ENCODE measurements at places on chromosomes 7 and 10. TPM values are rescaled to one million over a fixed set of nuclear protein-coding genes. Genes with fewer than 3 reads are reported as not detected.

GRCh38 chr10:35384265-35384868 lies 48.1 kb downstream of the CCNY start:
- no peak for DNase-seq
- H3K36me3 ChIP-seq: peaks cover 6% of the 10 kb centered on the region
- H3K4me3 ChIP-seq: no peak overlapping the region
- H3K4me1 ChIP-seq: peaks cover 16% of the 10 kb centered on the region

DNA sequence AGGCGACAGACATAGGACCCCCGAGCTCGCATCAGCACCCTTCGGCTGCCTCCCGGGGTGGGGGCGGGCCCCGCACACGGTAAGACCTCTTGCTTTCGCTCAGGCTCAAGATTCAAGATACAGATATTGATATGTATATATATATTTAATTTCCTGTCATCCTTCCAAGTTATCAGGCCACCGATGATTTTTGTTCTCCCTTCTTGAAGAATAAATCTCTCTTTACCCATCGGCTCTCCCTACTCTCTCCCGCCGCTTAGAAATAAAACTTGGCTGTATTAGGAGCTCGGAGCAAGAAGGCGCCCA lies 603 bp downstream of the ADRA2A start:
- H3K4me1 ChIP-seq: peaks cover 8% of the 10 kb centered on the region
- H3K4me3 ChIP-seq: peak overlapping the region; percentile 64
- H3K27me3 ChIP-seq: peaks cover 71% of the 10 kb centered on the region

ATXN7L1 gene
- 11.1 TPM for total RNA-seq

GRCh38 chr10:74051736-74052342 lies 53.9 kb downstream of the VCL start:
- H3K4me3 ChIP-seq: no peak overlapping the region
- peaks cover 34% of the 10 kb centered on the region for H3K4me1 ChIP-seq
- H3K27ac ChIP-seq: no peak overlapping the region
- H3K27me3 ChIP-seq: no peaks in the 10 kb centered on the region
- no peak for DNase-seq
- H3K36me3 ChIP-seq: peaks cover 3% of the 10 kb centered on the region

DNA sequence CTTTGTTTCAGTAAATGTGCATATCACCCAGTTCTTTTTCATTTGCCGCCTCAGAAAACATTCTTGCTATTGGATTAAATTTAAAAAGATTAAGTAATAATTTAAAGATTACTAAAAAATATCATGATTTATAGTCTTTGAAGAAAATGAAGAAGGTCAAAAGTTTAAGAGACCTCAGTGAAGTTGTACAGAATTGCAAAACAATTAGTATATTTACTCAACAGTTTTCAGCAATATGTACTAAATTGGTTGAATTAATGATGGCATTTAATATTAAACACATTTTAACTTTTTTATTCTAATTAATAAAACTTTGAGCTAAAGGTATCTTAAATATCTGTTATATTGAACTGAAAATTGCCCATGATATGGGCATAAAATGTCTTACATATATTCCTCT lies 49.9 kb upstream of the KLF6 start:
- no peak for DNase-seq
- H3K4me3 ChIP-seq: no peak overlapping the region
- no peaks in the 10 kb centered on the region for H3K27me3 ChIP-seq
- no peak overlapping the region for H3K27ac ChIP-seq
- H3K36me3 ChIP-seq: no peaks in the 10 kb centered on the region
- H3K4me1 ChIP-seq: peaks cover 56% of the 10 kb centered on the region

UCMA gene
- not detected for total RNA-seq

DNA sequence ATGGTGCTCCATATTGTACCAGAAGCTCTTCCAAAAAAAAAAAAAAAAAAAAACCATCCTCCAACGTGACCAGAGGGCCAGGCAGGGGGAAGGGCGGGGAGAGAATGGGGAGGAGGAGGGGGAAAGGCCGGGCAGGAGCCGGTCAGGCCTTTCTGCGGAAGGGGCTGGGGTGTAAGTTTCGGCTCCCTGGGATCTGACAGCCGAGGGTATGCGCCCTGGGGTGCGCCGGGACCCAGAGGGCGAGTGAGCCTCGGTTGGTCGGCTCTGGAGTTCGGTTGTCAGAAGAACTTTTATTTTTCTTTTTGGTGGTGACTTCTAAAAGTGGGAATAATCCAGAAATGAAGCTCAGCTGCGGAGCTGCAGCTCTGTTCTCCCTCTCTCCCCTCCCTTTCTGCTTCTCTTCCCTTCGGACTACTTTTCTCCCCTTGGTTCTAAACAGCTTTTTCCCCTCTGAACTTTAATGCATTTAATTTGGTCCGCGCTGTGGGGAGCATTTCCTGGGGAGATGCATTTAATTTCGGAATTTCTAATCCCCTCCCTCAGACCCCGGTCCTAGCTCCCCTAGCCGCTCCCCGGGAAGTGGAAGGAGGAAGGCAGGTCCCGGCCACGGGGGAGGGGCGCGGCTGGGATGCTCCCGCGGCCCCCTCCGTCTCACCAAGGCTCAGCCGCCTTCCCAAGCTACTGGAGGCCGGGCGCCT lies 3.9 kb upstream of the PAX2 start:
- H3K27me3 ChIP-seq: peaks cover 89% of the 10 kb centered on the region
- H3K36me3 ChIP-seq: peaks cover 2% of the 10 kb centered on the region
- no peak overlapping the region for H3K27ac ChIP-seq
- no peak for DNase-seq
- H3K4me1 ChIP-seq: peaks cover 15% of the 10 kb centered on the region

- H3K27me3 ChIP-seq: no peaks in the 10 kb centered on the region
- H3K4me3 ChIP-seq: no peak overlapping the region
- no peaks in the 10 kb centered on the region for H3K4me1 ChIP-seq
- H3K27ac ChIP-seq: no peak overlapping the region
- H3K36me3 ChIP-seq: no peaks in the 10 kb centered on the region
- no peak for DNase-seq
These were observed 267.9 kb downstream of the SUGCT start for GRCh38 chr7:40402661-40403060.

DNA sequence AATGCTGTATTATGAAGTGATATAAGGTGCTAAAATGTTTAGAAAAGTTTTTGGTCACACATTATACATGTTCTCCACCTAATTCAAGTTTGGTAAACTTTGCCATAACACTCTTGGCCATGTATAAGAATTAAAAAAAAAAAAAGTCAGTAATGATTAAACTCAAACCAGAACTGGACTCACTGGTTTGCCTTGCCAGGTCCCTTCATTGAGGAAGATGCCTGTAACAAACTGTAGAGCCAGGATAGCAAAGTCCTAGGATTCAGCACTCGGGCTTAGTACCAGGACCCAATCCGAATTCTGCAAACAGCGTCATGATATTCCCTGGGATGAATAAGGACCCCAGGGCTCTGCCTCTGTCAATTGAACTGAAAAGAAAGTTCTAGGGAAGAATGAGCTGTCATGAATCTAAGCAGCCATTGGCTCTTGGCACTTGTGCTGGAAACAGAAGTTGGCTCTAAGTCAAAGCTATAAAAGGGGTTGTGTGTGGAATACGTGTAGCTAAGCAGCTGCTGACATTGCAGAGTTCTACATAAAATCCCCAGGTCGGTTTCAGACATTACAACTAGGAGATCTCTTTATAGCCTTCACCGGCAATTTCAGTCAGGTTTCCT lies 216.9 kb downstream of the C7orf25 start:
- H3K4me3 ChIP-seq: no peak overlapping the region
- DNase-seq: no peak
- peaks cover 2% of the 10 kb centered on the region for H3K27me3 ChIP-seq
- H3K27ac ChIP-seq: no peak overlapping the region

- no peak overlapping the region for H3K4me3 ChIP-seq
- no peaks in the 10 kb centered on the region for H3K27me3 ChIP-seq
- no peak for DNase-seq
- peak overlapping the region; percentile 34 for H3K27ac ChIP-seq
These were observed 48.7 kb downstream of the UPF2 start for GRCh38 chr10:11993834-11994468.

DNA sequence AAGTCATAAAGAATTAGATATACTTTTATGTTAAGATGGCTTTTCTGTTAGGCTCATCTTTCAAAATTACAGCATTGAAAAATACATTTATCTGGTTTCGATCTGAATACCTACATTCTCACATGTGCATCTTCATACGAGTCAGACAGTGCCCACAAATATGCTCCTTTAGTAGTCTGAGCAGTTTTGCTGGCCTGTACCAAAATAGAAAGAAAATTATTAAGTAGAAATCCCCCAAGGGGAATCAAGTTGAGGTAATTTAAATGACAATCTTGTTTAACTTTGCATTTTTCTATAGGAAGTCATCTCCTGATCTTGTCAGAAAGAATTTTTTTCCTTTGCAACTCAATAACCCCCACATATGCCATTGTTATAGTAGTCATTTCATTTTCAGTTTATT lies 287.4 kb upstream of the SEMA3D start:
- peaks cover 21% of the 10 kb centered on the region for H3K4me1 ChIP-seq
- H3K27ac ChIP-seq: no peak overlapping the region
- no peaks in the 10 kb centered on the region for H3K27me3 ChIP-seq

Measured in activated T-helper 2 cell treated with anti-CD3 and anti-CD28 coated beads, Interferon-gamma antibody, Interleukin-2, Interleukin-4, amounts not matched to agents 10 μg/mL and 5 μg/mL and 100 μg/mL, durations not matched to agents 14 hours and 24 hours and 36 hours (primary cell).